ENCODE measurements at places on chromosomes 5 and 9.
A peak's percentile ranks its signal among the peaks of the same experiment; 100 is the strongest.

- no peak for DNase-seq
Observed at GRCh38 chr5:132677682-132678400, 4.1 kb downstream of the IL4 start.

DNA sequence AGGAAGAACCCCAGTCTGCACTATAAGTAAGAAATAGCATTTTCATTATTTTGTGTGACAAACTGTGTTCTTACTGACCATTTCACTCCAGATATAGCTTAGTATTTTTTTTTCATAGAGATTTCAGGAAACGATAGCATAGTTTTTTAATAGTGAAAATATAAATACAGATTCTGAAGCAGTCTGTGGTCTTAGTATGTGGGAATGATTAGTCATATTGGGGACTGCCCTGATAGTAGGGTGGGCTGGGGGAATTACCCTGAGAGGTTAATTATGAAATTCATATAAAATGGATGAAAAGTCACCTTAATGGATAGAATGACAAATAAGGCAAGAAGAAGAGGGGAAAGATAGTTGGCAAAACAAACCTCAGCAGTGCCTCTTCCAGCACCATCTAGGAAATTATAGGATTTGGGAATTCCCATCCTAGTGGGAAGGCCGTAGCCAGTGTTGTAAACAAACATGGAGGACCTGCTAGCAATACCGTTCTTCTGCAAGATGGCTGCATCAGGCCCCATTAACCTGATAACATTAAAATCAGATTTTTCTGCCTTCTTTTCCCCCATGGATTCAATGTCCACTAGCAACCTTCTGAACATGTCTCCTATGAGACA is 23.7 kb upstream of the NR3C1 start:
- no peak for DNase-seq

DNA sequence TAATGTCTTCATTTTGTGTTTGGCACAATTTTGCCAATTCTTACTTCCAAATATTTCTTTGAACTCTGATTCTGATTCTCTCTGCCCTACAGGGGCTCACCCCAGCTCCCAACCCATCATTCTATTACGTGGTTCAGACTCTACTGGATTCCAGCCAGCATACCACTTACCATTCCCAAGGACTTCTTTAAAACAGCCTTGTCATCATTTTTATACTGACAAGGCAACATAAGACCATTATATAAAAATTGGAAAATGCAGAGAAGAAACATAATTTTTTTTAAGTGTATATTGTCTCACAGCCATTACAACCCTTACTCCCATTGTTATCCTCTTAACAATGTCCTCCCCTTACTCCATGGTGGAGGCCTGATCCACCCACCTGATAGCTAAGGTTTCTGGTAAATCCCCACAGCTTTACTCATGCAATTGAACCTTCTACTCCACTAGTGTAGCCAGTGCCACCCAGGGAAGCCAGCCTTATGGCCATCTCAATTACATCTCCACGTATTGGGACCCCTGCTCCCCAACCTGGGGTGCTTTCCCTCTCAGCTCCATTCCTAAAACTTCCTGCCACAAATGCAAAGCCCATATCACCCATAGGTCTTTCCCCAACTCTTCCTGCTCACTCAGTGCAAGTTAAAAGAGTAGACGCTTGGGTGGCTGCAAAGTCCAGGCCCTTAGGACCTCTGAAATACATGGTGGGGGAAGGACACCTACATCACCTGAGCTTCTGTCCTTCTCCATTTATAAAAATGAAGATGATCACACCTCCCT is 19.1 kb downstream of the UGT3A2 start:
- DNase-seq, result no peak

DNA sequence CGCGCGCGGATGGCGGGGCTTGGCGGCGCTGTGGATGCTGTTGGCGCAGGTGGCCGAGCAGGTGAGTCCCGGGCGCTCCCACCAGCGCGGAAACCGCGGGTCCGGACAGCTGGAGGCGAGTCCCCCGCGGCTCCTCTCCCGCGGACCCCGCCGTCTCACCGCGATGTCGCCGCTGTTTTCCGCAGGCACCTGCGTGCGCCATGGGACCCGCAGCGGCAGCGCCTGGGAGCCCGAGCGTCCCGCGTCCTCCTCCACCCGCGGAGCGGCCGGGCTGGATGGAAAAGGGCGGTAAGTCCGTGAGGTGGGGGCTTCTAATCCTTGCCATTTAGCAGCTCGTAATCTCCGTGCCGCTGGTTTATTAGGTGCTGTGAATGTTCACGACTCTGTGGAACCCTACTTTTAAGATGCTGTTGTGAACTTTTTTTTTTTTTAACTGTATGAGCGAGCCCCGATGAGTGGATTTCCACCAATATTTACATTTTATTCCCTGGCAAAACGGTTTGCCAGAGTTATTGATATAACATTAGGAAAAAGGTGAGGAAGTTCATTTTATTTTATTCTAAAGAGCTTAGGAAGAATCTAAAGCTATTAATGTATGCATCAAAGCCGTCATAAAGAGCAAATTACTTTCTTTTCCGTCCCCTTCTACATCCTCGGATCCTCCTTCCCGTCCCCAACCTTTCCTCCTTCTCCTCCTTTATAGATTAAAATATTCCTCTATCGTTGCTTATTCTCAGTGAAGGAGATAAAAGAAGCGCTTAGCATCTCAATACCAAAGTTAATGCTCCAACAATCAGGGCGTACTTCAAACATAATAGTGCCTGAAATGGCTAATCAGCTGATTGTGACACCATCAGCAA is 579 bp downstream of the ADAMTS16 start:
- peak; percentile 38 for DNase-seq

DNA sequence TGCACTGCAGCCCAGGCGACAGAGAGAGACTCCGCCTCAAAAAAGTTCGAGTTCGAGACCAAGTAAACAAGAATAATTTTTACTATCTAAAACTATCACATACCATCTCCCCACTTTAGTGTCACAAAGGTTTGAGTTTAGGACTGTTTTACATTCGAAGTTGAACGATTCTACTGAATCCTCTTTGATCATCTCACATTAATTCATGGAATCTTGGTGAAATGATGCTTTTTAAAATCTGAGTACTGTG is 715 bp upstream of the RPS6 start:
- no peak for DNase-seq

DNA sequence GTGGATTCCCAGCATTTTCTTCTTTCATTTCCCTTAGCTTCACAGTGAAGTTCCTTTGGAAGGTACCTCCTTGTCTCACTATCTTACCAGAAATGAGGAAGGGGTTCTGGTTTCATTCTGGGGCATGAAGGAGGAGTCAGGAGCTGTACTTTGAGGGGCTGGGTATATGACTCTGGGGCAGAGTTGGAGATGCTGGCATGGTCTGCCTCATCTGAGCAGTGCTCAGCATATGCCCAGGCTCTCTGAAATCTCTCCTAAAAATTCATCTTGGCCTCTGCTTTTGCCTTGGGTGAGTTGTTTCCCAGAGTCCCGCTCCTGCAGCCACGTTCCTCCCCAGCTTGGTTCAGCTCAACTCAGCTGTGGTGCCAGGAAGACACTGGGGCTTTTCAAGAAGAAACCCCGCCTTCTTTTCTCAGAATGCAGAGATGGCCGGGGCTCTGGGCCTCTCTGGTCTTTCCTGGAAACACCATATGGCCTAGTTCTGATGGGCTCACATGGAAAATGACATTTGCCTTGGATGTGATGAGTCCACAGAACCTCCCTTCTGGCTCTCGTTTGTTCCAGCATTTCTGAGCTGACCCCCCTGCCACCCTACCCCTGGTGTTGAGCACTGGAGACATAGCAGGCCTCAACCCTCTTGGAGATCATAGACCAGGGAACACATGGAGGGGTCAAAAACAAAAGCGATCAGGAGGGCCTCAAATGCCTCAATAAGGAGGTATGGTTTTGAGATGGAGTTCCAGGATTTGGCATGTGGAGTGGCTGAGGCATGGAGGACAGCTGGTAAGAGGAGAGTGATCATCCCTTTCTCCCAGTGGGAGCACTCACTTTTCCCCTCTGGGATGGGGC is 12.0 kb upstream of the TGFBR1 start:
- no peak for DNase-seq

- no peak for DNase-seq
Observed at GRCh38 chr5:181167814-181168488, 20.6 kb downstream of the OR2V2 start.

- no peak for DNase-seq
Observed at GRCh38 chr9:89992326-89993198, 387.8 kb downstream of the GADD45G start.

DNA sequence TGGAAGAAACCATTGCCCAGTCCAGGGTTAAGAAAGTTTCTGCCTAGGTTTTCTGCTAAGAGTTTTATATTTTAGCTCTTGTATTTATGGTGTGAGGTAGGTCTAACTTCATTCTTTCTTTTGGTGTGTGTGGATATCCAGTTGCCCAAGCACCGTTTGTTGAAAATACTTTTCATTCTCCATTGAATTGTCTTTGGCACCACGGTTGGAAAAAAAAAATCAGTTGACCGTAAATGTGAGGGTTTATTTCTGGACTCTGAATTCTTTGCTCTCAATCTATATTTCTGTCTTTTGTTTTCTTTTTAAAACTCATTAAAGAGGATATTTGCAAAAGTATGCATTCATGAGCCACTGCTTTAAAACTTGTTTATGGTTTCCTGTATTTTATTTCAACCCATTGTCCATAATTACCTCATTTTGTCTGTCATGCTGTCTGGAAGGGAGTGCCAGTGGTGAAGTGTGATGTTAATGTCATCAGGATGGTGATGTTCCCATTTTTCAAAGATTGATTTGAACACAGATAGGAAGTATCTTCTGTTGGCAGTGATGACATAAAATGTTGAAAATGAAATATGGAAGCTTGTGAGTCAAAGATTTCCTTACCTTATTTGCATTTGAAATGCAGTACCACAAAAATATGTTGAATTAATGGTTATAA is 33.9 kb downstream of the HABP4 start:
- DNase-seq, result no peak

DNA sequence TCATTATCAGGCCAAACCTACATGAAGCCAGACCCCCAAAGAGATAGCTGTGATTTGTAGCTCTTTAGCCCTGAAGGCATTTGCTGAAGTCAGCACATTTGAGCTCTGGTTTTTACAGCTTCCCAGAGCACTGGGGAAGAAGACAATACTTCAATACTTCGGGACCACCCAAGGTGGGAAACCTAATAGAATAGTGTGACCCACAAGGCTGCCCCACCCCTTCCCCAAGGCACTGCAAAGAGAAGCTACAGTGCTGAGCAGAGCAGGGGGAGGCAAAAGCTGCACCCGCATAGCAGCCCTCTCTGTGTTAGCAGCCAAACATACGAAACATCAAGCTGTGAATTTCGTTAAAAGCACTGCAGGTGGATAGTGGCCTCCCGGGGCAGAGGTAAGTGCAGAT is 87.3 kb downstream of the HSD17B3 start:
- no peak for DNase-seq

DNA sequence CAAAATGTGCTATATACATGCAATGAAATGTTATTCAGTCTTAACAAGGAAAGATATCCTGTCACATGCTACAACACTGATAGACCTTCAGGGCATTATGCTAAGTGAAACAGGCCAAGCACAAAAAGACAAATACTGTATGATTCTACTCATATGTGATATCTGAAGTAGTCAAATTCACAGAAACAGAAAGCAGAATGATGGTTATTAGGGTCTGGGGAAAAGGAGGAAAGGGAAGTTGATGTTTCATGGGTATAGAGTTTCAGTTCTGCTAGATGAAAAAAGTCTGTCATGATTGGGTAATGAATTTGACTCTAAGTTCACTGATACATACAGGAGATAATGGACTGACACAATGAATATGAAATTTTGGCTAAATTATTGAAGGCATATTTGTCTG is 11.2 kb upstream of the RIC1 start:
- no peak for DNase-seq

GRCh38 chr9:72509053-72509452 is 12.4 kb upstream of the TMC1 start:
- no peak for DNase-seq

GRCh38 chr5:144335561-144335960 is 164.9 kb downstream of the KCTD16 start:
- no peak for DNase-seq

- no peak for DNase-seq
Observed at GRCh38 chr5:170892196-170892595, 30.4 kb downstream of the RANBP17 start.

DNA sequence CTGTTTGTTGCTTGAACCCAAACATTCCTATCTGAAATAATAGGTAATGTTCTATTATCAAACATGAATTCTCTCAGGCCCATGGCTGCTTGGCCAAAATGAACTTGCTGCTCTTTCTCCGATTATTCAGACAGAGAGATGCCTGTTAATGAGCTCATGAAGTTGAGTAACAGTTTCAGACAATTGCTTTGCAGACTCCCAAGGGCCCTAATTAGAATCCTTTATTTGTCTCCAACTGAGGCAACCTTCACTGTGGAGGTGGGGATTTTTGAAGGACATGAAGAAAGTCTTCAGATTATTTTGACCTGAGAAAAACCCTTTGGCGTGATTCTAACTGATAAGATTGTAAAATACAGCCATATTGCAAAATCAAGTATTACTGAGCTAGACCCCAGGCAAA is 466.7 kb downstream of the NFIB start:
- DNase-seq, result no peak

DNA sequence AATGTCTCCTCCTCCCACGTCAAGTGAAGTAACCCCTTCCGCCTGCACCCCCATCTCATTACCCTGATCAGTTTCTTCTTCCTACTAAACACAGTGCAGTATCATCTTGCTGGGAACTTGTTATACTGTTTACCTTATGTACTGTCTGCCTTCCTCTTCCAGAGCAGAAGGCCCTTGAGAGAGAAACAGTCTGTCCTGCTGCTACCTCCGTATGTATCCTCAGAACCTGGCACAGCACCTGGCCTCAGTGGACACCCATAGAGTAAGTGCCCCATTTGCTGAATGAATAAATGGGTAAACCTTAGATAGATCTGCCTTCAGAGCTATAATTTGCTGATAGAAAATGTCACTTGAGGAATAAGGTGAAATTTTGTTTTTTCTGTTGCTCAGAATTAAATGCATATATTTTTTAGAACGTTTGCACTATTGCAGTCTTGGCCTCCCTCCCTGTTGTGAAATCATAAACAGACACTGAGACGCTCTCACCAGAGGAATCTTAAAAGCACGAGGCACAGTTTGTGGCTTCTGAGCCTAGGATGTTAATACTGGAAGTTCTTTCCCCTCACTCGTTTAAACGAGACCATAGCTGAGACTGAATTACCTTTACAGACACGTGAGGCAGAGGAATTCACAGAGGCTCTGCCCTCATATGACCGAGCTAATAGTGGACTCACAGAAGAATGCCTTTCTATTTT is 223.1 kb upstream of the DAP start:
- DNase-seq, result no peak

GRCh38 chr9:82376677-82377232 is 388.2 kb downstream of the SPATA31D1 start:
- no peak for DNase-seq

- DNase-seq, result no peak
Observed at GRCh38 chr5:175878544-175879438, 7.4 kb downstream of the CPLX2 start.

GRCh38 chr5:58452566-58453258 is 7.2 kb downstream of the PLK2 start:
- no peak for DNase-seq
